Suprapubic skin (tissue), 4 donors: ENCODE measurements at places on chromosomes 7 and 10. TPM values are rescaled to one million over a fixed set of nuclear protein-coding genes. Genes with fewer than 3 reads are reported as not detected.

DNA sequence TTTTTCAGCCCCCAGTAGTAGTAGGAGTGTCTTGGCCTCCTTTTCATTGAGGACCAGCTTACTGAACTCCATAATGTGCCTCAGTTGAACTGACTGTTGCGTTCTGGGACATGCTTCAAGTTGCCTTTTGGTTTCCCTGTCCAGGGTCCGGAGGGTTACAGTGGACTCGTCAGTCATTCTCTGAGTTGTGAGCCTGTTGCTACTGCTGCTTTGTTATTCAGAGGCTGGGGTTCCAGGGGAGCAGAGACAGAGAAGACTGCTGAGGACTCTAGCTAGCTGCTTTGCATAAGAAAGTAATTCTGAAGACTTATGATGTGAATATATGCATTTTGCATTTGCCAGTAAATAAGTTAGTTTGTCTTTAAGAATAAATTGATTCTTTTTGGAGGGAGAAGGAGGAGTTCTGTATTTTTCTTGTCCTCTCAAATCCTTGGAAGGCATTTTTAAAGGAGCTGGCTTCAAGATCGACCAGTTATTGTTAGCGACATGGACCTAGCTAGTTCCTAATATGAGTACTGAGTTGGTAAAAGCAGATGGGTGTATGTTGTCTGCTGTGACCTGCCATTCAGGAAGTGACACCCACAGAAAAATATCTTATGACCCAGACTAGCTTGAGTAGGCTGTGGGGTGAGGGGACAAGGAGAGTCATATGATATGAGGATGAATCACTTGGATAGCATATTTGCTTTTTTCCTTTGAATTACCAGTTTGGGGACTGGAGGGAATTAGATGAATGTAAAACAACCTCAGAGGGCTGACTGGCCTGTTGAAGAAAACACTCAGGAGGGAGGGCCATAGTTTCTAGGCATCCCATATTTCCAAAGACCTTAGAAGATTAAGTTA lies 8.3 kb downstream of the PI4K2A start:
- no peak for DNase-seq

- no peak for DNase-seq
Observed at GRCh38 chr7:94088560-94088959, 84.4 kb upstream of the BET1 start.

DNA sequence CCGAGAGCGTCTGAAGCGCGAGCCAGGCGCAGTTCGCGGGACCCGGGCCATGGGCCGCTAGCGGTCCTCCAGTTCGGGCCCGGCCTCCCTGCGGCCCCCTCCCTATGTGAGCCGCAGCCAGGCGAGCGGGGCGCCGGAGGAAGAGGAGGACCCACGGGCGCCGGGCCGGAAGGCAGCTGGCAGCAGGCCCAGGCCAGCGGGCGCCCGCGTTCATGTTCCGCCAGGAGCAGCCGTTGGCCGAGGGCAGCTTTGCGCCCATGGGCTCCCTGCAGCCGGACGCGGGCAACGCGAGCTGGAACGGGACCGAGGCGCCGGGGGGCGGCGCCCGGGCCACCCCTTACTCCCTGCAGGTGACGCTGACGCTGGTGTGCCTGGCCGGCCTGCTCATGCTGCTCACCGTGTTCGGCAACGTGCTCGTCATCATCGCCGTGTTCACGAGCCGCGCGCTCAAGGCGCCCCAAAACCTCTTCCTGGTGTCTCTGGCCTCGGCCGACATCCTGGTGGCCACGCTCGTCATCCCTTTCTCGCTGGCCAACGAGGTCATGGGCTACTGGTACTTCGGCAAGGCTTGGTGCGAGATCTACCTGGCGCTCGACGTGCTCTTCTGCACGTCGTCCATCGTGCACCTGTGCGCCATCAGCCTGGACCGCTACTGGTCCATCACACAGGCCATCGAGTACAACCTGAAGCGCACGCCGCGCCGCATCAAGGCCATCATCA lies 1.1 kb downstream of the ADRA2A start:
- DNase-seq = no peak

DNA sequence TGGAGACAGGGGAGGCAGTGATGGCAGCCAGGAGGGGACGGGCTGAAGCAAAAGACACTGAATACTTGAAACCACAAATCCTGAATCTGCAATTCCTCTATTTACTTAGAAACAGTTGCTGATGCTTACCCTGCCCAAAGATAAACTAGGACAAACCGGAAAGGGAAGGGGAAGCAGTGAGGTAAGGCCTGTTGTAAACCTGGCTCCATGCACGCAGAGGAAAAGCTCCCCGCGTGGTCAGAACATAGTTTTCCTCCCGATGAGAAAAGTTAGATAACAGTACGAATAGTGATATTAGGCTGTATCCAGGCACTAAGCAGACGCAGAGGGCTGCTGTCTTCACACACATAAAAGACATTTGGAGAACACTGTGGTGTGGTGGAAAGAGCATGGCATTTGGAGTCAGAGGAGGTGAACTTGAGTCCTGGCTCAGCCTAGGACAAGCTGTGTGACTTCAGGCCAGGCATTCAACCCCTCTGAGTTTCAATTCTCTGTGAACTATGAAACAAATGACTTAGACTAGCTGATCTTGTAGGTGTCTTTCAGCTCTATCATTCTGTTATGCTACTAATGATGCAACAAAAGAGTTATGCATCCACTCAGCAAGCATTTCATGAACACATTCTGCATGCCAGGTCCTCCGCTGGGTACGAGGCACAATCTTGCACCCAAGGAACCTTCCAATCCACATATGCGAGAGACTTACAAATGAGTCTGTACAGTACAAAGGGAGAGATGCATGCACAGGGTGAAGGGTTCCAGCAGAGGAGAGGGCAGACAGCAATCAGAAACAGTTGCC lies 80.9 kb downstream of the SORBS1 start:
- DNase-seq = no peak

AKR1C3 gene
- 13.4 TPM for total RNA-seq
